ENCODE measurements at places on chromosomes 1 and 21.
A peak's percentile ranks its signal among the peaks of the same experiment; 100 is the strongest.

DNA sequence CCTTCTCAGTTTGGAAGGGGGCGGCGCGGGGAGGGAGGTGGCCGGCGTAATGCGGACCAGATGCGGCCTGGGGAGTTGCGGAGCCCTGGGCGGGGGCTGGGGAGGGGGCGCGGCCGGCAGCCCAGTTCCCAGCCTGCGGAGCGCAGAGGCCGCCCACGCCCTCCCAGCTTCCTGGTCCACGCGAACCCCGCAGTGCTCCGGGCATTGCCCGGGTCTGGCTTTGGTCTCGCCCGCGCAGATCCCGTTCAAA, 695 bp downstream of the DMBX1 start:
- no peaks in the 10 kb centered on the region for H3K4me1 ChIP-seq
- H3K4me3 ChIP-seq = no peak overlapping the region
- no peaks in the 10 kb centered on the region for H3K36me3 ChIP-seq
- no peak overlapping the region for H3K27ac ChIP-seq
- peaks cover 78% of the 10 kb centered on the region for H3K27me3 ChIP-seq

GRCh38 chr1:30934613-30935012, 26.1 kb upstream of the SDC3 start:
- peak overlapping the region; percentile 70 for H3K27ac ChIP-seq
- H3K36me3 ChIP-seq = peaks cover 74% of the 10 kb centered on the region
- H3K27me3 ChIP-seq = no peaks in the 10 kb centered on the region
- no peak for DNase-seq
- no peak overlapping the region for H3K4me3 ChIP-seq

DNA sequence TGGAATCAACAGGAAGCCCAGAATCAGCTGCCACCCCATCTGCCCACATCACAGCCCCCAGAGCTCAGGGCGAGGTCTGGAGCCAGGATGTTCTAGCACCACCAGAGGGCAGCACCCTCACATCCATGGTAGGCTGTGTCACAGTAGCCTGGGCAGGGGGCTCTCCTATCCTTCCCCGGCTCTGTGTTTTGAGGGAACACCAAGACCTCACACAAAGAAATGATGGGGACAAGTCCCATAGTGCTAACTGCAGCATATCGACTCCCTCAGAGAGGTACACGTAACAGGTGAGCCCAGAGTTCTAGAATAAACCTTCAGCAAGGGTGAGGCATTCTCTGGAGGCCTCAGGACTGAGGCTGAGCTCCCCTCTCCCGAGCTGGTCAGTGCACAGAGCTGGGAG, 2.3 kb upstream of the KCNC4 start:
- no peak overlapping the region for H3K4me3 ChIP-seq
- no peaks in the 10 kb centered on the region for H3K36me3 ChIP-seq
- H3K4me1 ChIP-seq = no peaks in the 10 kb centered on the region
- H3K27me3 ChIP-seq = peaks cover 10% of the 10 kb centered on the region
- no peak overlapping the region for H3K27ac ChIP-seq
- no peak for DNase-seq

- no peak overlapping the region for H3K27ac ChIP-seq
- H3K4me1 ChIP-seq = no peaks in the 10 kb centered on the region
- H3K36me3 ChIP-seq = peaks cover 80% of the 10 kb centered on the region
- no peaks in the 10 kb centered on the region for H3K27me3 ChIP-seq
- H3K4me3 ChIP-seq = no peak overlapping the region
Observed at GRCh38 chr1:162587761-162588260, 26.3 kb downstream of the UAP1 start.

- no peak overlapping the region for H3K27ac ChIP-seq
- no peaks in the 10 kb centered on the region for H3K36me3 ChIP-seq
- DNase-seq = peak; percentile 16
- H3K4me3 ChIP-seq = no peak overlapping the region
- H3K4me1 ChIP-seq = no peaks in the 10 kb centered on the region
Observed at GRCh38 chr1:53605181-53605580, 133.8 kb downstream of the GLIS1 start.

Data from RWPE2 (cell line).